ENCODE measurements at places on chromosomes 5 and 9.

DNA sequence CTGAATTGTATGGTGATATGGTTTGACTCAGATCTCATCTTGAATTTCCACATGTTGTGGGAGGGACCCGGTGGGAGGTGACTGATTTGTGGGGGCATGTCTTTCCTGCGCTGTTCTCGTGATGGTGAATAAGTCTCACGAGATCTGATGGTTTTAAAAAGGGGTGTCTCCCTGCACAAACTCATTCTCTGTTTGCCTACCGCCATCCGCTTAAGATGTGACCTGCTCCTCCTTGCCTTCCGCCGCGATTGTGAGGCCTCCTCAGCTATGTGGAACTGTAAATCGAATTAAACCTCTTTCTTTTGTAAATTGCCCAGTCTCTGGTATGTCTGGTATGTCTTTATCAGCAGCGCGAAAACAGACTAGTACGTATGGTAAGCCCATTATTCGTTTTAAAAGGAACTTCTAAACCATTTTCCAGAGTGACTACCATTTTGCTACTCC lies 48.7 kb downstream of the SLC36A1 start:
- peak; percentile 24 for DNase-seq

DNA sequence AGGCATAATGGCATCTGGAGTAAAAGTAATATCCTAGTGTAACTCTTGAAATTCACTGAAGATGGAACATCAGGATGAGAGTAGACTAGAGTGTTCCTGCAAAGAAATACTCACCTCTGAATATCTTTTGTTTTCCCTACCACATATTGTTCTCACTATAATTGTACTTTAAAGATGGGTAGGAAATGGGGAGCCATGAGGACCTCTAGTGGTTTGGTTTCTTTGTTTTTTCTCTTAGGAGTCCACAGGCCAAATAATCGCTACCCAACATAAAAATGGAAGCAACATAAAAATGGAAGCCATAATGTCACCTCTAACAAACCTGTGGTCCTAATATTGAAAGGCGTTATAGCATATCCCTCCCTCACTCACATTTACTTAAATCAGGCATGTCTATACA lies 2375.8 kb downstream of the MAT2B start:
- DNase-seq: no peak

- DNase-seq: no peak
Observed at GRCh38 chr5:9108162-9108561, 437.7 kb downstream of the SEMA5A start.

GRCh38 chr9:72926506-72926905 lies 26.3 kb downstream of the ALDH1A1 start:
- no peak for DNase-seq

Data from brain microvascular endothelial cell (primary cell).